ENCODE measurements at places on chromosomes 5 and 9.
A peak's percentile ranks its signal among the peaks of the same experiment; 100 is the strongest.

- DNase-seq = no peak
Observed at GRCh38 chr5:27788184-27788583, 749.8 kb upstream of the CDH9 start.

GRCh38 chr9:136675477-136676296, 11.6 kb downstream of the AGPAT2 start:
- DNase-seq = no peak

- no peak for DNase-seq
Observed at GRCh38 chr9:126799034-126799433, 5.8 kb upstream of the ZBTB43 start.

GRCh38 chr9:17622749-17623148, 43.9 kb downstream of the SH3GL2 start:
- no peak for DNase-seq

DNA sequence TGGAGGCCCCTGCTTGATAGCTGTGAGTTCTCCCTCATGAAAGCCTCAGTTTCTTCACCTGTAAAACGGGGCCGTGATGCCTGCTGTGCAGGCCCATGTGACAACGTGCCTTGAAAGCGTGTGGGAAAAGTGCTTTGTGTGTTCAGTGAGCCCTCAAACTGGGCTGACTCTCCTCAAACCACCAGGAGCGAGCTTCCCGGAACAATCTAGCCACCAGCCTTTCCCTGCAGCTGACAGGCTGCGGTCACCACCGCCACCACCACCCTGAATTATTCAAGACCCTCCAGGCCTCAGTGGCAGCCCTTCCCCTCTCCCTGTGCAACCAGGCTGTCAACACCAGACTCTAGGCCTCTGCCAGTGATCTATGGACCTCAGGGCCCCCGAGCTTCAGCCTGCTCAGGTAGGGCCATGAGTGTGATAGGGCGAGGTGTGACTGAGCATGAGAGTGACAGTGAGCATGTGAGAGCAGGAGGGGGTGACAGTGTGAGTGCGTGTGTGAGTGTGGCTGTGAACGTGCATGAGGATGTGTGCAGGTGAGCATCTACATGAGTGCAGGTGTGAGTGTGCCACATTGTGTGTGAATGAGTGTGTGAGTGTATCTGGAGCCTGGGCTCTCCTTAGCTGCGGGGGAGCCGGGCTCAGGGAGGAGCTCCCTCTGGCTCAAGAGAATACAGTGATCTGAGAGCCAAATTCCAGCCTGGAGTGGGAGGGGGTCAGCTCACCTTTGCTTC, 53.3 kb upstream of the PSD2 start:
- no peak for DNase-seq

DNA sequence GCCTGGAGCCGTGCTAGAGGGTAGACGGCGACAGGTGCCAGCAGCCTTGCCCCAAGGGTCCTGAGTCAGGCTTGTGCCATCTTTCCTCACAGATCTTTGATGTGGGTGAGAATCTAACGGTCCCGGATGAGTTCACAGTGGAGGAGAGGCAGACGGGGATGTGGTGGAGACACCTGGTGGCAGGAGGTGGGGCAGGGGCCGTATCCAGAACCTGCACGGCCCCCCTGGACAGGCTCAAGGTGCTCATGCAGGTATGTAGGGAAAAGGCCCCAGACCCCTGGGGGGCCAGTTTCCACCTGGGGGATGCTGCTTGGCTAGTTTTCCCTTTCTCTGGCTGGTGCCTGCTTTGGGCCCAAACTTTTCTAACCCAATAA, 24.0 kb downstream of the PTGES2 start:
- no peak for DNase-seq

GRCh38 chr5:135559354-135559753, 19.4 kb downstream of the CXCL14 start:
- no peak for DNase-seq

DNA sequence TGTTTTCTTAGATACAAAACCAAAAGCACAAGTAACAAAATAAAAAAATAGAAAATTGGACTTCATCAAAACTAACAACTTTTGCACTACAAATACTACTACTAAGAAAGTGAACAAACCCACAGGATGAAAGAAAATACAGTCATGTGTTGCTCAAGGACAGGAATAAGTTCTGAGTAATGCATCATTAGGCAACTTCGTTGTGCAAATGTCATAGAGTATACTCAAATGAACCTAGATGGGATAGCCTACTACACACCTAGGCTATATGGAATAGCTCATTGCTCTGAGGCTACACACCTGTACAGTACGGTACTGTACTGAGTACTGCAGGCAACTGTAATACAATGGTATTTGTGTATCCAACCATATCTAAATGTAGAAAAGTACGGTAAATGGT, 88.3 kb downstream of the RAPGEF1 start:
- DNase-seq = peak; percentile 55

DNA sequence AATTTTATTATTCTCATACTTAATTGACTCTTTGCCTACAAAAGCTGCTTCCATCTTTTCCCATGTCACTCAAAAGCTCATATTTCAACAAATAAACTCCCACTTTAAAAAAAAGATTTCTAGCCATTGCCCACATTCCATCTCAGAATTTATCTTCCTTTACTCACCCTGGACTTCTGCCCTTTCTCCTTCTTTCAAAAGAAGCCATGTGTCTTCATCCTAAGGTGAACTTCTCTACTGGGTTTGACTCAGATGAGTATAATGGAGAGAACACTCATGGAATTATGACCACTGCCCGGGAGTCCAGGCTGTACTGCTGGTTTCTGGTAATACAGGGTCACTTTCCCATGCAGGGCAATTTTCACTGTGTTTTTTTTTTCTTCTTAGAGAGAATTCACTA, 548.5 kb upstream of the ZNF462 start:
- DNase-seq = no peak

- no peak for DNase-seq
Observed at GRCh38 chr5:153153086-153153485, 337.4 kb upstream of the GRIA1 start.

DNA sequence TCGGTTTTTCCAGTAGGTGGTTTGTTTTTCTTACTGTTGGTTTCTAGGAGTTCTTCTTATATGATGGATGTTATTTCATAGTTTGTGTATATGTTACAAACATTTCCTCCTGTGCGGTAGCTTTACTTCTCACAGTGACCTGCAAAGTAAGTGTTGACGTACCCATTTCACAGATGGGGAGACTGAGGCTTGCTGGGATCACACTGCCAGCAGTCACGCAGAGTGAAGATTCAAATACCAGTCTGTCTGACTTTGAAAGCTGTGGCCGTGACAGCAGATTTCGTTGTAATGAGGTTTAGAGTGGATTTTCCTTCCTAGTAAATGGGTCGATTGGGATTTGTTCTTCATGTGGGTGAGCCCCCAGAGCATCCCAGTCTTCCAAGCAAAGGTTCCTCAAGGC, 13.0 kb downstream of the DBH start:
- no peak for DNase-seq

GRCh38 chr5:17222664-17223063, 5.2 kb downstream of the BASP1 start:
- DNase-seq = no peak

GRCh38 chr5:139740138-139740991, 55.2 kb upstream of the PSD2 start:
- no peak for DNase-seq

DNA sequence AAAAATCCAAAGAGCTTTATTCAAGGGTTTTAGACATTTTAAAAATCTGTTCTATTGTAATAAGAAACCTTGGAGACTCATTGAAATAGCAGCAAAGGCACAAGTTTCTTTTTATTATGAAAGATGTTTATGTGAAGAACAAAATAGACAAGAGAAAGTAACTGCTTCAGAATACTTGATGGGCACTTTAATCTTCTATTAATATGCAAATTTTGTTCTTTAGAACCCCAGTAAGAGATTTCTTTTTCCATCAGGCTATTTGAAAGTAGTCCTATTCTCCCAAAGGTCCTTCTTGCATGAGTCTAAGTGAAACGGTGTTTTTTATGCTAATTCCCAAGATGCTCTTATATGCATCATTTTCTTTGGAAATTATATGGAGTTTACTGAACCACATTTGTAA, 602.0 kb downstream of the EFNA5 start:
- DNase-seq = no peak

DNA sequence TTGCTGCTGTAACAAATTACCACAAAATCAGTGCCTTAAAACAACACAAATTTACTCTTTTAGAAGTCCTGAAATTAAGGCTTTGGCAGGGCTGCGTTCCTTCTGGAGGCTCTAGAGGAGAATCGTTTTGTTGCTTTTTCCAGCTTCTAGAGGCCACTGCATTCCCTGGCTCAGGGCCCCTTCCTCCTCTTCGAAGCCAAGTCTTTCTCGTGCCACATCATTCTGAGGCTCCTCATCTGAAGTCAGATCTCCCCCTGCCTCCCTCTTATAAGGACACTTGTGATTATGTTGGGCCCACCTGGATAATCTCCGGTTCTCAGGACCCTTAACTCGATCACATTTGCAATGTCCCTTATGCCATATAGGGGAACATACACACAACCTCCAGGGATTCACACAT, 48.0 kb downstream of the SLC22A5 start:
- DNase-seq = no peak

DNA sequence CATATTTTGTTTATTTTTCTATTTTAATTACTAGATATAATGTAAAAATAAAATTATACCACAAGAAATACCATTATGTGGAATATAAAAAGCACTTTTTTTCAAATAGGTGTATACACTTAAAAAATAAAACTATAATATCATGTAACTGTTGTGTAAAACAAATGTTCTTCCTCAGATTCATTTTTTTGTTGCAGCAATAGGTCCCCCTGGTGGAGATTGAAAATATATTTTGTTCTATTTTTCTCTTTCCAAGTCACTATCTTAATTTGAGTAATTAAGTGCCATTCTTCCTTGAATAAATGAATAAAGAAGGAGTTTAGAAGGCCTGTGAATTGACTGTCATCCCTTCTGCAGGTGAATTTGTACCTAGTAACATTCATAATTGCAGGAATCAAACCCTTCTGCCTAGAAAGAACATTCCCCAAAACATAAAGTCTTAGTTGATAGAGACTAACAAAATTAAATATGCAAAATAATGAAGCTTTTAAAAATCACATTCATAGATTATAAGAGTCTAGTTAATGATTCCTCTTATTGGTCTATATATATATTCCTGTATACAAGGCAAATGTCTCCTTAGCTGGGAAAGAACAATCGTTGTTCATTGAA, 23.4 kb downstream of the CETN3 start:
- peak; percentile 60 for DNase-seq

Measured in RKO (cell line).